Thyroid gland (tissue), 4 donors: ENCODE measurements at places on chromosomes 7 and 10. TPM values are rescaled to one million over a fixed set of nuclear protein-coding genes. Genes with fewer than 3 reads are reported as not detected.

GRCh38 chr7:142880876-142881505 is 4.6 kb downstream of the TRPV6 start:
- H3K4me1 ChIP-seq, result peaks cover 6% of the 10 kb centered on the region
- no peaks in the 10 kb centered on the region for H3K27me3 ChIP-seq
- H3K4me3 ChIP-seq, result no peak overlapping the region
- peak; percentile 39 for DNase-seq
- H3K36me3 ChIP-seq, result no peaks in the 10 kb centered on the region

GRCh38 chr7:147249956-147250355 is 1133.4 kb downstream of the CNTNAP2 start:
- H3K4me3 ChIP-seq, result no peak overlapping the region
- H3K27ac ChIP-seq, result no peak overlapping the region
- H3K4me1 ChIP-seq, result no peaks in the 10 kb centered on the region
- H3K36me3 ChIP-seq, result no peaks in the 10 kb centered on the region
- no peaks in the 10 kb centered on the region for H3K27me3 ChIP-seq

DNA sequence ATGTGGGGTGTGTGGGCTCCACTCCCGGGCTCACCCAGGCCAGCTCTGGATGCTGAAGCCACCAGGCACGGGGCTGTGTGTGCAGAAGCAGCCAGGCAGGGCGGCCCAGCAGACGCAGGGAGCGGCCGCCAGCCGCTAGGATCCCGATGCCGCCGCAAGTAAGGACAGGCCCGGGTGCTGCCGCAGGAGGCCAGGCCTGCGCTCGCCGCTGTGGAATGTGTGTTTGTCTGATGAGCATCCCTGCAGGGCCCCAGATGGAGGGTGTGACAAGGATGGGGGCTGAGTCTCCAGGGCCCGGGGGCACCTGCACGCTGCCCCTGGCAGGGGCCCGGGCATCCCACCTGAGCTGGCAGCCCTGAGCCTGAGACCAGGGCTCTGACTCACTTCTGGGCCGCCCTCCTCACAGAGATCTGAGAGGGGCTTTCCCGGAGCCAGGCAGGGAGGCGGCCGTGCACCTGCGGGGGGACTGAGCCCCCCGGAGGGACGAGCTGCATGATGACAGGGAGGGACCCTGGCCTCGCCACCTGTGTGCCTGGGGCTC is 101.5 kb downstream of the FOXL3 start:
- H3K36me3 ChIP-seq, result no peaks in the 10 kb centered on the region
- no peak overlapping the region for H3K4me3 ChIP-seq
- H3K27me3 ChIP-seq, result no peaks in the 10 kb centered on the region
- peaks cover 8% of the 10 kb centered on the region for H3K4me1 ChIP-seq
- H3K27ac ChIP-seq, result no peak overlapping the region
- DNase-seq, result no peak

- H3K4me3 ChIP-seq, result no peak overlapping the region
- H3K27ac ChIP-seq, result no peak overlapping the region
- H3K36me3 ChIP-seq, result no peaks in the 10 kb centered on the region
- no peak for DNase-seq
These were observed 86.3 kb downstream of the LCOR start for GRCh38 chr10:96918214-96919002.

Gene EPO
- not detected for total RNA-seq

- H3K4me3 ChIP-seq, result no peak overlapping the region
- no peaks in the 10 kb centered on the region for H3K36me3 ChIP-seq
- no peak overlapping the region for H3K27ac ChIP-seq
- H3K4me1 ChIP-seq, result no peaks in the 10 kb centered on the region
- peak; percentile 24 for DNase-seq
These were observed 58.8 kb downstream of the INSIG1 start for GRCh38 chr7:155356323-155357105.

DNA sequence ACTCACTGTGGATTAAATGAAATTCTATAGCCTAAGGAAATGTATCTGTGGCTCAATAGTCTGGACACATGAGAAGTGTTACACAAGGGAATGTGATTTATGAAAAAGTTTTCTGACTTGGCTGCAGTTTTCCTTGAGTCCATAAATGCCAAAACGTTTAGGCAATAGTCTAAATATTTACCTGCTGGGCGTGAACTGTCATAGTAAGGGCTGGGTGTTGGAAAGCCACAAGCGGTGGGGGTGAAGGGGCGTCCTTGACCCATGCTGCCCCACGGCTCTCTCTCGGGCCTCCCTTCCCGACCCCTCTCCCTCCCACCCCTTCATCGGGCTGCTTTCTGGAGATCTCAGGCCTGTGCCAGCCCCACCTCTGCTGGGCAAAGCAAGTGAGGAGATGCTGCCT is 223.7 kb downstream of the BUB3 start:
- no peaks in the 10 kb centered on the region for H3K27me3 ChIP-seq
- no peaks in the 10 kb centered on the region for H3K4me1 ChIP-seq
- no peaks in the 10 kb centered on the region for H3K36me3 ChIP-seq
- no peak overlapping the region for H3K4me3 ChIP-seq

Gene HGF
- total RNA-seq, result 31.4 TPM

DNA sequence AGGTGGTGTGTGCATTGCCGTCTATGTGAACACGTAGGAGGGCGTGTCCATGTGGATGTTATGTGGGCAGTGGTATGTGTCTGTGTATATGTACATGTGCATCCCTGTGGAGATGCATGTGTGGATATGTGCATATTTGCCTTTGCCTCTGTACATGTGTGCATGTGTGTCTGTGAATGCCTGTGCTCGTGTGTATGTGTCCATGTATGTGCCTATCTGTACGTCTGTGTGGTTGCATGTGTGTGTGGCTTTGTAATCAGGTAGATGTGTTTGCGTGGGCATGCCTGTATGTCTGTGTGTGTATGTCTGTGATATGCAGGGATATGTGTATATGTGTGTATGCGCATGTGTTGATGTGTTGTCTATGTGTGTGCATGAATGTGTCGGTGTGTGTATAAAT is 19.7 kb downstream of the ADCY1 start:
- no peak overlapping the region for H3K27ac ChIP-seq

DNA sequence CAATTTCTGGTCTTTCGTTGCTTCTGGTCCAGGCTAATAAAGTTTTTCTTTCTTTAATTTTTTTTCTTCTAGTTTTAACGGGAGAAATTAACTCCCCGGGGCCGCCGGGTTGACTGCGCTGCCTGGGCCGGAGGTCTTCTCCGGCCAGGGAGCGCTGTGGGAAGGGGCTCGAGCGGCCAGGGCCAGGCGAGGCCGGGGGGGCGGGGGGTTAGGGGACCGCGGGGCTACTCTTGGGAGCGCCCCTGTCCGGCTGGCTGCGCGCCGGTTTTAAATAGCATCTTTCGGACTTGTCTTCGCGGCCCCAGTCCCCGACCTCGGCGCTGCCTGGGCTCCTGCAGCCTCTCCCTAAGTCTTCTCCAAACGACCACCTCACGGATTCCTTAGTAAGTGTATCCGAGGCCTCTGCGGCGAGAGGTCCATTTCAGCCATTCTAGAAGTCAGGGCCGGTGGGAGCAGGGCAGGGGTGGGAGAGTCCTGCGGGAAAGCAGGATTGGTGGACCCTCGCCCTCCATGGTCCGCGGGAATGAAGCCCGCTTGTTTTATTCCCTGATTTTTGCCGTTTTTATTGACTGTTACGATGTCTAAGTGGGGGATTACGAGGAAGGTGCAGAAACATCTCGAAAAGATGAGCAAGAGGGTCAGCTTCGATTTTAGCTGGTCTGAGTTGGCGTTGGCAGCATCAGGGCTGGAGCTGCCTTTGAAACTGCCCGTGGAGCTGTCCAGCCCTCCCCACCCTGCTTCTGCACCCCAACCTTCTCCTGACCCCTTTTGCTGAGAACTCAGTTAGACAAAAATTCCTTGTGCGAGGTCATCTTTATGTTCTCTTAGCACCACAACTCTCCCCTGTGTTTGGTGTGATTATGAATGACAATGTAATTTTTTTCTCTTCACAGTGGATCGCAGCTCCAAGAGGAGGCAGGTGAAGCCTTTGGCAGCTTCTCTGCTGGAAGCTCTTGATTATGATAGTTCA is 555 bp downstream of the PHF14 start:
- no peaks in the 10 kb centered on the region for H3K36me3 ChIP-seq
- peak; percentile 27 for DNase-seq
- peak overlapping the region; percentile 87 for H3K27ac ChIP-seq

DNA sequence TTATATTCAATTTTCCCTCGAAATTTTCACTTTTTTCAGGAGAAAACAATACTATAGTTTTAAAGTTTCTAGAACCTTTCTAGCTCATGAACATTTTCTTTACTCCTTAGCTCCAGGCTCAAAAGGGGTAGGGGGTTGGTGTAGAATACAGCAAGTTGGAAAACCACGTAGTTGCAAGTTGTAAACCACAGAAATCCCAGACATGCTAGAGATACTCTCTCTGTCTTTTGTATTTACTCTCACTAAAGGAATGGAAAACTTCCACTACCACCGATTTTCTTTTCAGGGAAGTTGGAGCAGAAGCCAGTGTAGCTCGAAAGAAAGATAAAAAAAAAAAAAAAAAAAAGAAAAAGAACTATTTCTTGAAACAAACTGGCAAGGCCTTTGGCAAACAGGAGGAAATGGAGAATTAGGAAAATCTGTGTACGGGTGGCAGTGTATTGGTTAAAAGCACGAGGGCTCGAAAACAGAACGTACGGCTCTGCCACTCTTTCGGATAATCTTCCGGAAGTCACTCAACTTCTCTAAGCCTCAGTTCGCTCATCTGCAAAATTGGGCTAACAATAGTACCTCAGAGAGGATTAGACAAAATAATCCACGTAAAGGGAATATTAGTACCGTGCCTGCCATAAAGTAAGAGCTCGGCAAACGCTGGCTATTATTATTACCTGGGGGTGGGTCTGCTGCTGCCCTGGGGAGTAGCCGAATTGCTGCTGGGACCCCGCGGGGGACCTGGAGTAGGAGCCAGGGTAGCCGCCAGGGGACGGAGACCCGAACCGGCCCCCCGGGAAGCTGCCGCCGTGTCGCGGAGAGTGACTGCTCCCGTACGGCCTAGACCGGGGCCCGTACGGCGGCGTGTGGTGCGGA is 628 bp downstream of the MPLKIP start:
- DNase-seq, result no peak
- H3K27me3 ChIP-seq, result no peaks in the 10 kb centered on the region
- H3K4me1 ChIP-seq, result peaks cover 18% of the 10 kb centered on the region
- no peaks in the 10 kb centered on the region for H3K36me3 ChIP-seq
- H3K4me3 ChIP-seq, result peak overlapping the region; percentile 93

DNA sequence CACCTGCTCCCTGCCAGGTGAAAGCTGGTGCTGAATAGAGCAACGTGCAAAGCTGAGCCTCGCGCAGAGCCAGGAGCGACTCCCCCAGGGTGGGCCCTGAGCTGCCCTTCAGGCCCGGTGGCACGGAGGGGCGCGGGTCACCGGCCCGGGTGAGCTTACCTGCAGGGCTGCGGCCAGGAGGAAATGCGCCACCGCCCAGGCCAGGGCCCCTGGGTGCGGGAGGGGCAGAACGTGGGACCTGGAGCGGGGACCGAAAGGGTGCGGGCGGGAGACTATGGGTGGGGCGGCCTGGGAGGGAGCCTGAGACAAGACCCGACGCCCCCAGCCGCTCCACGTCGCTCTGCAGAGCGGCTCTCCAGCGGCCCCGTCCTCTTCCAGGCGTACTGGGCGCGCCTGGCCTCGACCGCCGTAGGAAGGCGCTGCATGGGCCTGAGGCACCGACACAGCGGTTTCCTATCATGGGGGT is 122.1 kb downstream of the BTAF1 start:
- H3K36me3 ChIP-seq, result no peaks in the 10 kb centered on the region
- H3K27me3 ChIP-seq, result no peaks in the 10 kb centered on the region
- DNase-seq, result no peak
- no peak overlapping the region for H3K27ac ChIP-seq
- H3K4me3 ChIP-seq, result no peak overlapping the region
- H3K4me1 ChIP-seq, result no peaks in the 10 kb centered on the region

Gene MRPS16
- total RNA-seq, result 57.6 TPM

Gene CARD11
- total RNA-seq, result 0.45 TPM

Gene WASHC2A
- total RNA-seq, result 29.2 TPM
